ENCODE measurements at places on chromosomes 4 and X. TPM values are rescaled to one million over a fixed set of nuclear protein-coding genes. Genes with fewer than 3 reads are reported as not detected.

DNA sequence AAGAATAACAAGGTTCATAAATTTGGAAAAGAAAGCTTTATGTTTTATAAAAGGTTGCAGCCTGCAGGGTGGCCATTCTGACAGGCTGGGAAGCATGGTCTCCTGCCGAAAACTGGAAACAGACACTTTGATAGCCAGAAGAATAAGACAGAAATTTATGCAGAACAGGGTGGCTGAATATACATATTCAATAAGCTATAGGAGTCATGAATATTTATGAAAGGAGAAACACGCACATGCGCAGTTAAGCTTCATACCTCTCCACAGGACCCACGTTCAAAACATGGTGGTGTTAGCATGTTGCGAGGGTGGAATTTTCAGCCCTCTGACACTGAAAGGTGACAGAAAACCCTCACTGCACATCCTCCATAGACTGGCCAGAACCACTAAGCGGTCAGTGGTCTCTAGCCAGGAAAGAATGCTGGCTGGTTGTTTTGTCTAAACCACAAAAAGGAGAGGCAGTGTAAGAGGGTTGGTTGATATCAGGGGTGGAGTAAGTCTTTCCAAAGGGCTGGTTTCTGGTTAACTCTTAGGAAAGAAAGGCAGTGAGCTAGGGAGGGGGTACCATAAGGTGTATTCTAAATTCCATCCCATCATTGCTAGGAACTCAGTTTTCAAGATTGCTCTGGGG, 58.2 kb downstream of the ANXA10 start:
- no peak for DNase-seq
- no peak overlapping the region for H3K4me3 ChIP-seq
- H3K36me3 ChIP-seq: no peaks in the 10 kb centered on the region
- H3K27ac ChIP-seq: no peak overlapping the region
- no peaks in the 10 kb centered on the region for H3K4me1 ChIP-seq

WDR19 gene
- total RNA-seq: 15.1 TPM

FAM241A gene
- 1.9 TPM for total RNA-seq

DNA sequence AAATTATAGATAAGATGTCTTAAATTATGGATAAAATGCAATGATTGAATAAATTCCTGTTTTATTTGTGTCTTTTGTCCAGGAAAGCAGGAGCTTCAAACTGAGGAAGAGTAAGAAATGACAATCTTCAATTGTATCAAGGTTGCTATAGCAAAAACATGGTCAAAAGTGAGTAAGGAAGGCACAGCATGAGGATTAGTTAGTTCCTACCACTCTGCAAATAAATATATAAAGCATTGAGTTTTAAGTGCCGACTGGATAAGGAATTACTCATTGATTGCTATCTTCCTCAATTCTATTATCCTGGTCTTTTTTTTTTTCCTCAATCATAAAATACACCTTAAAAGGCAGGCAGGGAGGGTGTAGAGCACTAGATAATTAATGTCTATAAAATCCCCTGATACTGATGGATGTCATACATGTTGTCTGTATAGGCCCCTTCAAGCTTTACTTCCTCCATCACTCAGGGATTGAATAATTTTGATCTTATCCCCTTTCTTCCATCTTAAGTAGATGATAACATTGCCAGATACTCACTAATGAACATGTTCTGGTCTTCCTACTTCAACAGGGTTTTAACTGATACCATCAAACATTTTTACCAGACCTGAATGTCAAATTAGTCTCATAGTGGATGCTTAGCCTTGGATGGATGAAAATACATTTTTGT, 86.6 kb downstream of the MID1 start:
- no peaks in the 10 kb centered on the region for H3K36me3 ChIP-seq
- no peak overlapping the region for H3K4me3 ChIP-seq
- peaks cover 4% of the 10 kb centered on the region for H3K27me3 ChIP-seq

GRCh38 chrX:153667956-153668396, 5.6 kb downstream of the PNCK start:
- H3K4me1 ChIP-seq: peaks cover 2% of the 10 kb centered on the region
- no peak overlapping the region for H3K4me3 ChIP-seq
- peaks cover 33% of the 10 kb centered on the region for H3K27me3 ChIP-seq
- DNase-seq: peak; percentile 87

ZNF711 gene
- total RNA-seq: 20.7 TPM

SLITRK4 gene
- total RNA-seq: 4.7 TPM

CETN2 gene
- 35.5 TPM for total RNA-seq

DNA sequence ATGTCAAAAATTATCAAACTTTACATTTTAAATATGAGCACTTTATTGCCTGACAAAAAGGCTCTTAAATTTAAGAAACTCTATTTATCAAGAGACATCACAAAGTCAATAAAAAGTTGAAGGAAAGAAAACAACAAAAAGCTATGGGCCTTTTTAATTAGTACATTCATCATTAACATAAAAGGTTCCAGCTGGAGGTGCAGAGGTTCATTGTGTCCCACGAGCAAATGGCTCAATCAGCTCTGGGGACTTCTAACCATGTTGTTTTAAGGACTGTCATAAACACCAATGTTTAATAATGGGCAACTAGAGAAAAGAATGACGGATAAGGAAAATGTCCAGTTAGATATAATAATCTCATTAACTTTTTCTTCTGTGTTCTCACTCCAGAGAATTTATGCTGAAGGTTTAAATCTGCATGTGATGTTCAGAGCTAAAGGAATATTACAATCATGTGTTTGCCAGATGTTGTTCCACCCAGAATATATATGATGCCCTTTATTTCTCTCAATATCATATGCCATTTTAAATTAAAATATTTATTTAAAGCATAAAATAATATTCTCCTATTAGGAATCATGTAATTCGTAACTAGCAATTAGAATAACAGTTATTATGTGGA, 840.3 kb upstream of the ADGRL3 start:
- no peaks in the 10 kb centered on the region for H3K4me1 ChIP-seq
- no peak for DNase-seq
- H3K4me3 ChIP-seq: no peak overlapping the region
- no peaks in the 10 kb centered on the region for H3K27me3 ChIP-seq

- no peaks in the 10 kb centered on the region for H3K36me3 ChIP-seq
- H3K4me1 ChIP-seq: no peaks in the 10 kb centered on the region
- no peak overlapping the region for H3K4me3 ChIP-seq
- DNase-seq: peak; percentile 18
- no peaks in the 10 kb centered on the region for H3K27me3 ChIP-seq
- no peak overlapping the region for H3K27ac ChIP-seq
Observed at GRCh38 chr4:104749062-104749461, 254.4 kb upstream of the CXXC4 start.

GRCh38 chrX:439719-440118, 53.0 kb upstream of the PPP2R3B start:
- no peak overlapping the region for H3K4me3 ChIP-seq
- H3K27me3 ChIP-seq: peaks cover 12% of the 10 kb centered on the region
- DNase-seq: no peak

DNA sequence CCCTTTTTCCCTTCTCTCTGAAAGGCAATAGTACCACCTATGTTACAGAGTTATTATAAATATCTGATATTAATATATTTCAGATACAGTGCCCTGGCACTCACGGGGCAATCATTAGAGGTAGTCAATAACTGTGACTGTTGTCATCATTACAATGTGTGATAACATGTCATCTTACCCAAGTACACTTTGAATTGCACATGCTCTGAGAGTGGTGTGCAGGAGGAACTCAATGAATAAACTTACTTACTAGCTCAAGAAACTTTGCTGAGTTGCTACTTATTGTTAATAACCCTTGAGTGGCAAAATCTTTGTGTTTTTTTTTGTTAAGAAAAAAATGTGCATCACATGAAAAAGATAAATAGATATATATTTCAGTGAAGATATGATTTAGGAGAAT, 275.1 kb upstream of the RASGEF1B start:
- no peaks in the 10 kb centered on the region for H3K36me3 ChIP-seq
- no peaks in the 10 kb centered on the region for H3K27me3 ChIP-seq
- DNase-seq: no peak
- H3K4me3 ChIP-seq: no peak overlapping the region
- no peaks in the 10 kb centered on the region for H3K4me1 ChIP-seq
- H3K27ac ChIP-seq: no peak overlapping the region

DNA sequence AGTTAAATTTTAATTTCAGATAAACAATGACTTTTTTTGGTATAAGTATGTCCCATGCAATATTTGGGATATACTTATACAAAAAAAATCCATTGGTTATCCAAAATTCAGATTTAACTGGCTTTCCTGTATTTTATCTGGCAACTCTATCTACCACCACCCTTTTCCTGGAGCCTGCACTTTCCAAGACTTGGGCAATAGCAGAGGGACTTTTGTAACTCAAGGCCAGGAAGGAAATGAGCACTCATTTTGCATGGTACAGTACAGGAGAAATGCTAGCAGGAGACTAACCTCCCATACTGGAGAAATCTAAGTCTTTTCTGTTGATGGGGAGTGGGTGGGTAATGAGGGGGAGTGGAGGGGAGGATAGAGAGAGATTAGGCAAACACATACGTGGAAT, 37.7 kb upstream of the PLAC1 start:
- H3K4me3 ChIP-seq: no peak overlapping the region
- peaks cover 5% of the 10 kb centered on the region for H3K27me3 ChIP-seq
- no peak for DNase-seq
- no peaks in the 10 kb centered on the region for H3K36me3 ChIP-seq
- H3K27ac ChIP-seq: no peak overlapping the region

DNA sequence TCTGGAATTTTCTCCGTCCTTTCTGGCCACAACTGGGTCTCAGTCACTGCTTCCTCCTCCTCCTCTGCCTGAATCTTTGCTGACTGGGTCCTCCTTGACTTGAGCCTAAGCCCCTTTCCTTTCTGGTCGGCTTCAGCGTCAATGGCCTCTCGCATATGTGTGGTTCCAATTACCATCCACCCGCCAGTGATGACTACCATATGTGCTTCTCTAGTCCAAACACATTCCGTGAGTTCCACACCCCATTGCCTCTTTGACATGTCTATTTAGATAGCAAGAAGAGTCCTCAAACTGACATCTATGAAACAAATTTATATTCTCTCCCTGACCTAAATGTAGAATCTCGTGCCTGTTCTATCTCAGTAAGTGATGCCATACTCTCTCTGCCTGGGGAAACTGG, 19.8 kb downstream of the MXRA5 start:
- peaks cover 6% of the 10 kb centered on the region for H3K4me1 ChIP-seq
- H3K4me3 ChIP-seq: no peak overlapping the region
- H3K36me3 ChIP-seq: peaks cover 43% of the 10 kb centered on the region
- peak; percentile 70 for DNase-seq
- H3K27ac ChIP-seq: no peak overlapping the region

HSFX2 gene
- 0.75 TPM for total RNA-seq

TCEAL6 gene
- not detected for total RNA-seq

GRCh38 chr4:185801471-185801870, 10.5 kb downstream of the SORBS2 start:
- no peaks in the 10 kb centered on the region for H3K27me3 ChIP-seq
- H3K27ac ChIP-seq: no peak overlapping the region
- no peak overlapping the region for H3K4me3 ChIP-seq
- no peaks in the 10 kb centered on the region for H3K36me3 ChIP-seq
- peaks cover 3% of the 10 kb centered on the region for H3K4me1 ChIP-seq

GUCY1B1 gene
- 14.4 TPM for total RNA-seq

DNA sequence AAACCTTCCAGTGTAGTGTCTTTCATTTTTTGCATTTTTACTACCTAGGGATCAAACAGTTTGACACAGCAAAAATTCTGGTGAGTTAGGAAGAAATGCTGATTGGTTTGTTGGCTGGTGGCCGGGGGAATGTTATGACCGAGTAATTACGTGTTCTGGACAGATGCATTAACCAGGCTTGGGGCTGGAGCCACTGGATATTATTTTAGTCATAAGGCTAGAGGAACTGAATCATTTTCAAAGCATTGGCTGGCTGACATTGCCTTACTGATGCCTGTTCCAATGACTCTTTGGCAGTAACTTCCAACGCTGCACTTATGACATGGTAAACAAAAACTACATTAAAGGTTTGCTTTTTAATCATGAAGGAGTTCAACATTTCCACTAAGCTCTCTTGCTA, 84.6 kb downstream of the FBXO8 start:
- H3K4me3 ChIP-seq: no peak overlapping the region
- H3K4me1 ChIP-seq: no peaks in the 10 kb centered on the region
- no peaks in the 10 kb centered on the region for H3K36me3 ChIP-seq
- peak; percentile 56 for DNase-seq
- no peak overlapping the region for H3K27ac ChIP-seq

DNA sequence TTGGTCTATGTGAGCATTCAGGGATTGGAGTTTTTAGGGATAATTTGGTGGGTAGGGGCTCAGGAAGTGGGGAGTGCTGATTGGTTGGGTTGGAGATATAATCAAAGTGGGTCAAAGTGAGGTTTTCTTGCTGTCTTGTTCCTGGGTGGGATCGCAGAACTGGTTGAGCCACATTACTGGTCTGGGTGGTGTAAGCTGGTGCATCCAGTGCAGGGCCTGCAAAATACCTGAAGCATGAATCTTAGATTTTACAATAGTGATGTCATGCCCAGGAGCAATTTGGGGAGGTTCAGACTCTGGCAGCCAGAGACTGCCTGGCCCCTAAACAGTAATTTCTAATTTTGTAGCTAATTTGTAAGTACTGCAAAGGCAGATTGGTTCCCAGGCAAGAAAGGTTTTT, 665.6 kb upstream of the PRKX start:
- H3K27me3 ChIP-seq: no peaks in the 10 kb centered on the region
- DNase-seq: no peak
- no peaks in the 10 kb centered on the region for H3K4me1 ChIP-seq
- H3K36me3 ChIP-seq: no peaks in the 10 kb centered on the region
- no peak overlapping the region for H3K4me3 ChIP-seq

F8A3 gene
- 0.84 TPM for total RNA-seq

GRCh38 chr4:159002950-159003349, 99.9 kb upstream of the RAPGEF2 start:
- no peaks in the 10 kb centered on the region for H3K36me3 ChIP-seq
- no peak overlapping the region for H3K4me3 ChIP-seq
- H3K4me1 ChIP-seq: no peaks in the 10 kb centered on the region
- no peak for DNase-seq
- H3K27ac ChIP-seq: no peak overlapping the region
- H3K27me3 ChIP-seq: no peaks in the 10 kb centered on the region

GRCh38 chr4:53055274-53055673, 193.2 kb downstream of the RASL11B start:
- no peaks in the 10 kb centered on the region for H3K27me3 ChIP-seq
- H3K27ac ChIP-seq: no peak overlapping the region
- DNase-seq: no peak

GRCh38 chr4:22574880-22575279, 59.0 kb upstream of the ADGRA3 start:
- H3K27ac ChIP-seq: no peak overlapping the region
- no peak for DNase-seq
- no peak overlapping the region for H3K4me3 ChIP-seq

DNA sequence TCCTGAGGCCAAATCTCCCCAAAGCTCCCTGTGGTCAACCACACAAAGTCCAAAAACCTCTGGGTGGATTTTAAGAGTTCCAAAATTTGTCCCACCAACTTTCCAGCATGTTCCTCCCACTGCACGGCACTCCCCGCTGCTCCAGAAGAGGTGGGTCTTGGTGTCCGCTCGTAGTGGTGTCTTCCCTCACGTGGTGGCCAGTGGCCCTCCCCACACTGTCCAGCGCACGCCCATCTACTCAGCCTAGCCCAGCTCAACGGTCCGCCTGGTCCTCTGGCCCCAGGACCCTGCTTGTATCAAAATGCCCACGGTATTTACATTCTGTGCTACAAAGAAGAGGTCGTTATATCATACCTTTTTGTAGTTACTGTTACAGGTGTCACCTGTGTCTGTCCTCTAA, 83.5 kb downstream of the NSUN7 start:
- no peaks in the 10 kb centered on the region for H3K27me3 ChIP-seq
- peaks cover 49% of the 10 kb centered on the region for H3K36me3 ChIP-seq
- H3K27ac ChIP-seq: no peak overlapping the region

TBX22 gene
- not detected for total RNA-seq
